ENCODE measurements at places on chromosomes 5 and 9.

- no peak for DNase-seq
Observed at GRCh38 chr9:128393145-128393775, 22.1 kb downstream of the URM1 start.

DNA sequence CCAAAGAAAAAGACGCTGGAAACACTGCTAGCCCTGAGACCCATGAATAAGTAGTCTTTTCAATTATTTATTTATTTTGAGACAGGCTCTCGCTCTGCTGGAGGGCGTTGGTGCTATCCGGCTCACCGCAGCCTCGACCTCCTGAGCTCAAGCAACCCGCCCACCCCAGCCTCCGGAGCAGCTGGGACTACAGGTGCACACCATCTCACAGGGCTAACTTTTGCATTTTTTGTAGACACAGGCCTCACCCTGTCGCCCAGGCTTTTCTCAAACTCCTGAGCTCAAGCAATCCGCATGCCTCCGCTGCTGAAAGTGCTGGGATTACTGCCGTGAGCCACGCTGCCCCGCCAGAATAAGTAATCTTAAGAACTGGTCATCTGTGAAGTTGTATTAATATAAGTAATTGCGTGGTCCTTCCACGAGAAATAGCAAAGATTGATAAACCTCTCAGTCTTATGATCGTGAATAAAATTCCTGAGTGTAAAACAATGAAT lies 1.6 kb downstream of the ANXA2R start:
- peak; percentile 67 for DNase-seq

GRCh38 chr5:142600092-142600491 lies 85.8 kb downstream of the FGF1 start:
- no peak for DNase-seq

- no peak for DNase-seq
Observed at GRCh38 chr9:2622461-2623287, 1.1 kb downstream of the VLDLR start.

- no peak for DNase-seq
Observed at GRCh38 chr5:54415147-54415546, 40.4 kb upstream of the HSPB3 start.

- DNase-seq = no peak
Observed at GRCh38 chr5:56622141-56622540, 193.2 kb upstream of the MAP3K1 start.
